ENCODE measurements at places on chromosomes 7 and 10.

GRCh38 chr10:19572056-19572455 is 244.2 kb upstream of the PLXDC2 start:
- no peak for DNase-seq

- DNase-seq = no peak
These were observed 89.6 kb downstream of the PPP1R17 start for GRCh38 chr7:31776616-31777015.

DNA sequence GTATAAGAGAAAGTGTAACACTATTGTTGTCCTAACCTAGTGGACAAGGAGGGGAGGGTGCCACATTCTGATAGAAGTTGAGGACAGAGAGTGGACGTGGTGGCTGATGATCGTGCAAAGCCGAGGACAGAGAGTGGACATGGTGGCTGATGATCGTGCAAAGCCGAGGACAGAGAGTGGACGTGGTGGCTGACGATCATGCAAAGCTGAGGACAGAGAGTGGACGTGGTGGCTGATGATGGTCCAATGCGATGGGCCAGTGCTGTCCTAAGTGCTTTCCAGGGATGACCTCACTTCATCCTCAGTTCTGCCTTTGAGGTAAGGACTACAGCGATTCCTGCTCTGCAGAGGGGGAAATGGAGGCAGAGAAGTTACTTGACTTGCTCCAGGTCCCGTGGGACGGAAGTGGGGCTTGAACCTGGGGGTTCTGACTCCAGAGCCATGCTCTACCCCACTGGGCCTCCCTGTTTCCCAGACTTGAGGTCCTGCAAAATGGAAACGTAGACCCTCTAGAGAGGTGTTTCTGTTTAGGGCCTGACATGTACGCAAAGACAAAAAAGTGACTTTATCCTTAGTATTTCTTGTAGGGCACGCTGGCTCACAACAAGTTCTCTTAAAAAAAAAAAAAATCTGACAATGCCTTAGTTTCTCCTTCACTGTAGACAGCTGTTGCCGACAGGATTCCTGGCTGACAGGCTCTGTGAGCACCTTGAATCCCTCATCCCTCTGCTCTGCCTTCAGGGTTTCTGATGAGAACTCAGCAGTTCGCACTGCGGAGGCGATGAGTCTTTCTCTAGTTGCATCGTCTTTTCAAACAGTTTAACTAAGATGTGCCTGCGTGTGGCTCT is 20.3 kb upstream of the NCAPG2 start:
- no peak for DNase-seq

DNA sequence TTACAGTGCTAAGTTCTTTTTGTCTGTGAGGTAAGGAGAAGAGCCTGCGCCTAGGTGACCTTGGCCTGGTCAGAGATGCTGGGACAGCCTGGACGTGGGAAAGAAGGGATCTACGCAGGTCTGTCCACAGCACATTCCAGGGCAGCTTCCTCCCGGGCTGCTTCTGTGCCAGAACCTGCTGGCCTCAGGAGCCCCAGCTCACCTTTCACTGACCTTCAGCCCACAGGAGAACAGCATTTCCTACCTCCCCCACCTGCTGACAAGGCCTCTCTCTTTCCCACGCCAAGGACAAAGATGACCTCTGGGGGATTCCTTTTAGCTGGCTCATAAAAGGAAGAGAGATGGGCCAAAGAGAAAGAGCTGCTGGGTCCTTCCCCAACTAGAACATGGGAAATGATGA is 260.6 kb downstream of the KCNMA1 start:
- no peak for DNase-seq

DNA sequence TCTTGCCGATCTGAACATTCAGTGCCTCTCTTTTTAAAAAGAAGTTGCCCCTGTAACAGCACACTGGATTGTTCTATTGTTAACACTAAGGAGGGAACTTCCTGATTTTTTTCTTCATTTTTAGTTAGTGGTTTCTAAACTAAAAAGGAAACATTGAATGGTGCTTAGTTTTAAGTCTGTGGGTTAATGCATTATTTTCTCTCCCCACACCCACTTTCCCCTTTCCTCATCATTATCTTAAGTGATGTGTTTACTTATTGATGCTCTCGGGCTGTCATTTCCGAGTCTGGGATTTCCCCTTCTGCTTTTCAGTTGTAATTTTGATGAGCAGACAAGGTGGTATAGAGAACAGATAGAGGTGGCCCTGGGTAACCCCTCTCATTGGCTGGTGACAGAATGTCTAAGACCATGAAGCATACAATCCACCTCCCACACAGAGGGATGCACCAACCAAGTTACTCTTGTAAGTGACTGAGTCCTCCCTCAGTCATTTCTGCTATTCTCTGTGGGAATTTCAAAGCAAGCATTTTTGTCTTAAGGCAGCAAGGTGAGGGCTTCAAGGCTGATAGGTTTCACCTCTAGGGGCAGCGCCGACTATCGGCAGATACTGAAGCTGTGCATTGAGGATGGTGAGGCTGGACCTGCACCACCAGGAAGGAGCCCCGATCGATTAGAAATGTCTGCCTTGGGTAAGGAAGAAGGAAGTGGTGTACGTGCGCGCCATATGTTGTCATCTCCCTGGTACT is 49.5 kb downstream of the CHN2 start:
- DNase-seq = peak; percentile 61

DNA sequence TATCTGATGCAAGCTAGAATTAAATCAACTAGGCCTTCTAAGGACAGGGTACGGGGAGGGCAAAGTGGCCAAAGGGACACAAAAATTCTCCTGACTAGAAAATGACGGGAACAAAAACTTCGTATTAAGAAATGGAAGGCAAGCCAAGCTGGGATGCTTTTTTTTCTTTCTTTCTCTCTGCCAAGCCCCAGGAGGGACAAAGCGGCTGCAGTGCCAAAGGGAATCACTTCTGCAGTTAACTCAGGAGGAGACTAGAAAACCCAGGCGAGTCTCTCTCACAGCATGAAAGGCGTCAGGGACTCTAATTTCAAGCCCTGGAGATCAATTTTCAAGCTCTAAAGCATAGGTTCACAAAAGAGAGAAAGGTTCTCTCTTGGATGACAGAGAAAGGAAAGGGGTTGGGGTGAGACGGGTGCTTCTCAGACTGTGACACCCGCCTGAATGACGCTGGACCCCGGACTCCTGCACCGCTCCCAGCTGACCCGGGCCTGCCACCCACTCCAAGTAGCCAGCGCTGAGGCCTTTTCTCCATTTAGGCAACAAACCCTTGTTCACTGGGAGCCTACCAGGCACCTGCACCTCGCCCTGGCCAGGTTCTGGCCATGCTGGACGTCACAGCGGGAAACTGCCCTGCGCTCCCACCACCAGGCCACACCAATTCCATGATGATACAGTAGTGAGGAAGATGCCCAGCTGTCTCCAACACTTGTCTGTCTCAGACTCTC is 56.5 kb downstream of the KIAA1549 start:
- no peak for DNase-seq

- peak; percentile 47 for DNase-seq
These were observed 27.8 kb downstream of the ZNF33A start for GRCh38 chr10:38038107-38038931.

- no peak for DNase-seq
These were observed 45.7 kb downstream of the PRPF18 start for GRCh38 chr10:13632440-13632839.

GRCh38 chr10:6128591-6129251 is 39.9 kb downstream of the RBM17 start:
- no peak for DNase-seq

DNA sequence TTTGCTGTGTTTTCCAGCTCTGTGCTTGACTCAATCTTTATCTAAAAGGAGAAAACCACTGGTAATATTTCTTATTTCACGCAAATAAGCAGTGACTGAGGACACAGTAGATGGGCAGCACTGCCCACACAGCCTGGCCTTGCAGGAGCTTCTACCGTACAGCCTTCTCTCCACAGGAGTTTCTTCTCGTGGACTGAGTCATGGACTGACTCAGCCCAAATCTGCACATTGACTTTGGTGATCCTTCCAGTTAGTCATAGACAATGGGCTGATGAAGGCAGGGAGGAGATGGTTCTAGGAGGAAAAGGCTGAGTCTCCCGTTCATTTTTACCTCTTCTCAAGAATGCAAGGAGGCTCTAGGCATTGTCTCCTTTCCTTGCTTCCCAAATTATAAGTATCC is 200.7 kb downstream of the RAPGEF5 start:
- no peak for DNase-seq

DNA sequence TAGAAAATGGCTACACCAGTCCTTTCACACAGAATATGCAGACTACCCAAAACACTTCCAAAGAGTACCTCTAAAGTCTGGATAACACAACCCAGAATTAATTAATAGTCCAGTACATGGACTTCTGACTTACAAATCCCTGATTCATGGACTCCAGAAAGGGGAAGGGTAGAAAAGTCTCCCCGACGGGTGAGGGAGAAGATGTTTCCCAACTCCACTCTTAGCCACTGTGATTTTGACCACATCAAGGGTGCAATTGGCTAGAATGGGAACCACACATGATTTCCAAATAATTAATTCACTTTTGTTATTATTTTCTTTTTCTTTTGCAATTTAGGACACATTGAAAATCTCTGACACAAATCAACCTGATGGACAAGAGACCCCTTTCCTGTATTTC is 1.4 kb downstream of the TMEM130 start:
- no peak for DNase-seq

DNA sequence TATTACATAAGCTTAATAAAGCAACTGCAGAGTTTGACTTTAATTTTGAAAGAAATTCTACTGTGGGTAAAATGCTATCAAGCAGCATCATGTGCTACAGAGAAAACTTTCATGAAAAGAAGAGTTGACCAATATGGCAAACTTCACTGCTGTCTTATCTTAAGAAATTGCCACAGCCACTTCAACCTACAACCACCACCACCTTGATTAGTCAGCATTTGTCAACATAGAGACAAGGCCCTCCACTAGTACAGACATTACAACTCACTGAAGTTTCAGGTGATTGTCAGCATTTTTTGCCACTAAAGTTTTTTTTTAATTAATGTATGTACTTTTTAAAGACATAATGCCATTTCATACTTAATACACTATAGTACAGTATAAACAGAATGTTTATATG is 350.3 kb downstream of the HPSE2 start:
- DNase-seq = no peak

- no peak for DNase-seq
These were observed 45.5 kb upstream of the C10orf71 start for GRCh38 chr10:49253340-49253906.

DNA sequence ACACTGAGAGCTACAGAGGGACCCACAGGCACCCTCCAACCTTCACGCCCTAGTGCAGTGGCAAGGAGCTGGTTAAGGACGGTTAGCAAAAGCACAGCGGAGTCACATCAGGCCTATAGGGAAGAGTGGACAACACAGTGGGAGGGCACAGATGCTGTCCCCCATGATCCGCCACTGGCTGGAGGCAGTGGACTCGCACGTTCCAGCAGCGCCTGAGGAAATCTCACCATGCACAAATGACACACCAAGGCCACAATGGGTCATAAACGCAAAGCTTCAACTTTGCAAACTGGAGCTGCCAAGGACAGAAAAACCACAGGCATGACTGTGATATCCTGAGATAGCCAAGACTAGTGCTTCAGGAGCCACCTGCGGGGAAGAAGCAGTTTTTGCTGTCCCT is 58.8 kb downstream of the GRB10 start:
- no peak for DNase-seq

DNA sequence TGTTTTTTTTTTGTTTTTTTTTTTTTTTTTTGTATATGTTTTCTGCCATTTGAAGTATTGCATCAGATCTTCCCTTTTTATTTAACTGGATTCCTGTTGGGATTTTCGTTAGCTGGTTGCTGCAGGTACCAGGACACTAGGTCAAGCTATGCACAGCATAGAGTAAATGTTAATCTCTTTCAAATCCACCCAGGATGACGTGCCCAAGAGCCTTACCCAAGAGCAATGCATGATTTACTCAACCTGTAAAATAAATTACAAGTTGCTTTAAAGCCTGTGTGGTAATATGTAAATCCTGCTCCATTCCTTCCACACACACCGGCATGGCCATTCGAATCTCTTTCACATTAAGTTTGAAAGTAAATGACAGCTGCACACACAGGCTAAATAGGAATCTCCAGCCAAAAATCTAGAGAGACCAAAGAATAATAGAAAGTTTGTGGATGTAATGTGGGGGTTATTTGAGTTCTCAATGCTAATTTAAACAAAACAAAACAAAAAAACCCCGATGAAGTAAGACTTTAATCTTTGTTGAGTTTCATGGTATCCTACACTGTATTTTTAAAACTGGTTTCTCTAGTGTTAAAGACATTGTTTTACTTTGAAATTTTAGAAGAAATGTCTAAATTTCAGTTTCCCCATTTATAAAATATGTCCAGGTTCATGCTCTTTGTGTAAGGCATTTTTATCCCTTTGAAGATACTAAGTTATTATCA is 167.9 kb downstream of the FRMD4A start:
- no peak for DNase-seq

- DNase-seq = no peak
These were observed 41.5 kb upstream of the SEMA3C start for GRCh38 chr7:80960244-80960795.

DNA sequence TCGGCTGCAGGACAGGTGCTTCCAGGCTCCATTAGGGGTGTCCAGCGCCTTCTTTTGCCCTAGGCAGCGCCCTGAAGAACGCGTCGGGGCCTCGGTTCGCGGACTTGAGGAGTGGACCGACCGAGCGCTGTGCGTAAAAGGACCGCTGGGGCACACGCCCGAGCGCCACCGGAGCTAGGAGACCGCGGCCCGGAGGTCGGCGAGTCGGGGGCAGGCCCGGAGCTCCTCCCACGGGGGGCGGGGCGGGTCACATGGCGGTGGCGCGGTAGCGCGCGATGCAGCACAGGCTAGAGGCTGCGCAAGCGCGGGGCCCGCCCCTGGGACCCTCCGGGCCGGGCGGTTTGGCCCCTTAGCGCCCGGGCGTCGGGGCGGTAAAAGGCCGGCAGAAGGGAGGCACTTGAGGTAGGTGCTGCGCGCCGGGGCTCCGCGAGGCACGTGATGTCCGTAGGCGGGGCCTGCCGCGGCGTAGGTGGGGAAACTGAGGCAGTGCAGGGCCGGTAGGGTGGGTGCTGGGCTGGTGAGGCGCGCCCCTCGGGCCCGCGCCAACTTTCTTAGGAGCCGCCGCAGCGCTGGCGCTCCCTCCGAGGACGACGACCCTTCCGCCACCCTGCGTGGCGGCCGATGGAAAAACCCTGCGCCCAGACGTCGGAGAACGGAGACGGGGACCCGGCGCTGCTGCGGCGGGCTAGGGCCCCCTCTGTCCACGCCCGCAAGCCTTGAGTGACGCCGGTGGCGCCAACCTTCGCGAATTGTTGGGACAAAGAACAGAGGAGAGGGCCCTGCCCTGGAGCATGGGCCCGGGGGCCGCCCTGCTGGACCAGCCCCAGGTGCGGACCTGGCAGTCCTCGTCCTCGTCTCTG is at the start of gene PRXL2A:
Gene PRXL2A (plus strand): TSS at position 310 of the 860 bp plus-strand sequence. CDS start 11,917 bp downstream, outside the sequence.
- peak; percentile 63 for DNase-seq

GRCh38 chr10:90148116-90148855 is 446.9 kb downstream of the KIF20B start:
- no peak for DNase-seq

- no peak for DNase-seq
These were observed 137.0 kb downstream of the PTPRN2 start for GRCh38 chr7:158450476-158451124.

- DNase-seq = peak; percentile 98
These were observed 18.4 kb downstream of the GIMAP5 start for GRCh38 chr7:150755473-150756099.

Data from CD4-positive, alpha-beta T cell treated with Interleukin-4 for 4 hours (primary cell).